Stomach (tissue), 19 donors: ENCODE measurements at places on chromosomes 6 and 20. TPM values are rescaled to one million over a fixed set of nuclear protein-coding genes. Genes with fewer than 3 reads are reported as not detected.
A peak's percentile ranks its signal among the peaks of the same experiment; 100 is the strongest.

DNA sequence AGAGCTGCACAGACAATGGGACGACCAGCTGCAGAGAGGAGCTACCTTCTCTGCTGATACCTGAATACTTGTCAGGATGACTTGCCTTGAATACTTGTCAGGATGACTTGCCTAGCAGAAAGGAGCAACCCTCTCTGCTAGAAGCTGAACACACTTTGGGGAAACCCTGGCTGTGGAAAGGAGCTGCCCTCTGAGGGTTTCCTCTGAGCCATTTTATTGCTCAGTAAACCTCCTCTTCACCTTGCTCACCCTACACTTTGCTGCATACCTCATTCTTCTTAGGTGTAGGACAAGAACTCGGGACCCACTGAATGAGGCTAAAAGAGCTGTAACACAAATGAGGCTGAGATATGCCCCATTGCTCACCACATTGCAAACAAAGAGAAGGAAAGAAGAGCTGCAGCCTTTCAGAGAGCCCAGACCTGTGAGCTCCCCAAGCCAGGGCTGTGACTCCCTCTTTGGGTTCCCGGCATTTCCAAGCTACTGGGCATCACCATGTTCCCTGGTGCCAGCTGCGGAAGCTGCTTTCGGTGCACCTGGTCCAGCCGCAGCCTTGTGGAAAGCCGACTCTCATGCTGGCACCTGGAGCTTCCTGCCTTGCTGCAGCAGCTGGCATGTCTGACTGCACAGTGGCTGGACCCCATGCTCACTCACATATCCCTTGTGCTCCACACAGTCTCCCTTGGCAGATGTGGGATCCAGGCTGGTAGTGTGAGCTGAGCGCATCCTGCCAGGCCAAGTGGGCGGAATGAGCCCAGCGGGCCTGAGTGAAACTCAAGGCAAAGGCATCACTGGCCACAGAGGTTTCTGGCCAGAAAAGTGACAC, 106.7 kb upstream of the AHI1 start:
- H3K4me1 ChIP-seq, result no peaks in the 10 kb centered on the region
- H3K4me3 ChIP-seq, result no peak overlapping the region
- no peaks in the 10 kb centered on the region for H3K27me3 ChIP-seq
- H3K36me3 ChIP-seq, result no peaks in the 10 kb centered on the region

GRCh38 chr6:22828179-22829062, 259.1 kb downstream of the HDGFL1 start:
- H3K27me3 ChIP-seq, result no peaks in the 10 kb centered on the region
- DNase-seq, result no peak
- peaks cover 17% of the 10 kb centered on the region for H3K4me1 ChIP-seq
- H3K36me3 ChIP-seq, result no peaks in the 10 kb centered on the region
- peak overlapping the region; percentile 3 for H3K4me3 ChIP-seq

DNA sequence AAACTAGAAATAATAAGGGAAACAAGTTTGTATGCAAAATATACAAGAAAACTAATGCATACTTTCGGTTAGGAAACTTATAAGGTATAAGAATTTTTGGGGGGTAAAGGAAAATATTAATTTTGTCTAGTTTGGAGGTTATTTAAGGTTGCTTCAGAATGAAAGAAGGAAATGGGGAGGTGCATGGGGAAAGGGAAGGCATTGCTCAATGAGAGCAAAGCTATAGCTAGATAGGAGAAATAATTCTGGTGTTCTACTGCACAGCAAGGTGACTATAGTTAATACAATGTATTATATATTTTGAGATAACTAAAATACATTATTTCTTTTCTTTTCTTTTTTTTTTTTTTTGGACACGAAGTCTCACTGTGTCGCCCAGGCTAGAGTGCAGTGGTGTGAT, 5.4 kb upstream of the MYMX start:
- H3K36me3 ChIP-seq, result no peaks in the 10 kb centered on the region
- H3K27ac ChIP-seq, result no peak overlapping the region
- no peak overlapping the region for H3K4me3 ChIP-seq

DNA sequence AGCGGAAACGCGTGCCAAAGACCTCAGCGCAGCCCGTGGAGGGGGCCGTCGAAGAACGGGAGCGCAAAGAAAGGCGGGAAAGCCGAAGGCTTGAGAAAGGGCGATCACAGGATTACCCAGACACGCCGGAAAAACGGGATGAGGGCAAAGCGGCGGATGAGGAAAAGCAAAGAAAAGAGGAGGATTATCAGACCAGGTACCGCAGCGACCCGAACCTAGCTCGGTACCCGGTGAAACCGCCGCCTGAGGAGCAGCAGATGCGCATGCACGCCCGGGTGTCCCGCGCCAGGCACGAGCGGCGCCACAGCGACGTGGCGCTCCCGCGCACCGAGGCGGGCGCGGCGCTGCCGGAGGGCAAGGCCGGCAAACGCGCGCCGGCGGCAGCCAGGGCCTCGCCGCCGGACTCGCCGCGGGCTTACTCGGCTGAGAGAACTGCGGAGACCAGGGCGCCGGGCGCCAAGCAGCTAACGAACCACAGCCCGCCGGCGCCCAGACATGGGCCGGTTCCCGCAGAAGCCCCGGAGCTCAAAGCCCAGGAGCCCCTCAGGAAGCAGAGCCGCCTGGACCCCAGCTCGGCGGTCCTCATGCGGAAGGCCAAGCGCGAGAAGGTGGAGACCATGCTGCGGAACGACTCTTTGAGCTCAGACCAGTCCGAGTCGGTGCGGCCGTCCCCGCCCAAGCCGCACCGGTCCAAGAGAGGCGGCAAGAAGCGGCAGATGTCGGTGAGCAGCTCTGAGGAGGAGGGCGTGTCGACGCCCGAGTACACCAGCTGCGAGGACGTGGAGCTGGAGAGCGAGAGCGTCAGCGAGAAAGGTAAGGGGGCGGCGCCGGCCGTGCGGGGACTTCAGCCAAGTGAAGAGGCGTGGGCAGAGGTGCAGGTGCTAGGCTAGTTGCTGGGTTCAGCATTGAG, 296.2 kb downstream of the RIMS1 start:
- H3K4me3 ChIP-seq, result peak overlapping the region; percentile 54
- H3K36me3 ChIP-seq, result no peaks in the 10 kb centered on the region
- peak; percentile 85 for DNase-seq
- peak overlapping the region; percentile 83 for H3K27ac ChIP-seq

DNA sequence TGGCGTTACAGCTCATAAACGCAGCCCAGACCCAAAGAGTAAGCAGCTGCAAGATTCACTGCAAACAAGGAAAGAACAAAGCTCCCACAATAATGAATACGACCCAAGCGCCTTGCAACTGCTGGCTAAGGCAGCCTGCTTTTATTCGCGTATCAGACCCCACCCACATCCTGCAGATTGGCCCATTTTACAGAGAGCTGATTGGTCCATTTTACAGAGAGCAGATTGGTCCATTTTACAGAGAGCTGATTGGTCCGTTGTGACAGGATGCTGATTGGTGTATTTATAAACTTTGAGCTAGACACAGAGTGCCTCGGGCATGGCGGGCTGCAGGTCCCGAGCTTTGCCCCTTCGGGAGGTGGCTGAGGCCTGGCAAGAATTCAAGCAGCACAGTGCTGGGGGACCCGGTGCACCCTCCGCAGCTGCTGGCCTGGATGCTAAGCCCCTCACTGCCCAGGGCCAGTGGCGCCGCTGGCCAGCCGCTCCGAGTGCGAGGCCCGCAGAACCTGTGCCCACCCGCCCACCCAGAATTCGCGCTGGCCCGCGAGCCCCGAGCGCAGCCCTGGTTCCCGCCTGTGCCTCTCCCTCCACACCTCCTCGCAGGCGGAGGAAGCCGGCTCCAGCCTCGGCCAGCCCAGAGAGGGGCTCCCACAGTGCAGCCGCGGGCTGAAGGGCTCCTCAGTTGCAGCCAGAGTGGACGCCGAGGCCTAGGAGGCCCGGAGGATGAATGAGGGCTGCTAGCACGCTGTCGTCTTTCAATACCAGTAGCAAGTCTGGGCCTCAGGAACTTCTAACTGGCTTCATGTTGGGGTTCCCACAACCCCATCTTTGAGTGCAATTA, 11.2 kb upstream of the RPS10 start:
- no peak for DNase-seq
- H3K27ac ChIP-seq, result no peak overlapping the region
- no peaks in the 10 kb centered on the region for H3K36me3 ChIP-seq

GRCh38 chr6:77341058-77341986, 122.0 kb downstream of the HTR1B start:
- no peak overlapping the region for H3K27ac ChIP-seq
- H3K27me3 ChIP-seq, result no peaks in the 10 kb centered on the region
- H3K4me3 ChIP-seq, result no peak overlapping the region

GRCh38 chr6:39769012-39769411, 23.2 kb upstream of the DAAM2 start:
- H3K27me3 ChIP-seq, result no peaks in the 10 kb centered on the region
- no peaks in the 10 kb centered on the region for H3K36me3 ChIP-seq
- no peak overlapping the region for H3K27ac ChIP-seq
- no peaks in the 10 kb centered on the region for H3K4me1 ChIP-seq

- DNase-seq, result no peak
- H3K36me3 ChIP-seq, result no peaks in the 10 kb centered on the region
- H3K27ac ChIP-seq, result no peak overlapping the region
Measured at GRCh38 chr6:115071962-115072361, 729.1 kb upstream of the HS3ST5 start.

DNA sequence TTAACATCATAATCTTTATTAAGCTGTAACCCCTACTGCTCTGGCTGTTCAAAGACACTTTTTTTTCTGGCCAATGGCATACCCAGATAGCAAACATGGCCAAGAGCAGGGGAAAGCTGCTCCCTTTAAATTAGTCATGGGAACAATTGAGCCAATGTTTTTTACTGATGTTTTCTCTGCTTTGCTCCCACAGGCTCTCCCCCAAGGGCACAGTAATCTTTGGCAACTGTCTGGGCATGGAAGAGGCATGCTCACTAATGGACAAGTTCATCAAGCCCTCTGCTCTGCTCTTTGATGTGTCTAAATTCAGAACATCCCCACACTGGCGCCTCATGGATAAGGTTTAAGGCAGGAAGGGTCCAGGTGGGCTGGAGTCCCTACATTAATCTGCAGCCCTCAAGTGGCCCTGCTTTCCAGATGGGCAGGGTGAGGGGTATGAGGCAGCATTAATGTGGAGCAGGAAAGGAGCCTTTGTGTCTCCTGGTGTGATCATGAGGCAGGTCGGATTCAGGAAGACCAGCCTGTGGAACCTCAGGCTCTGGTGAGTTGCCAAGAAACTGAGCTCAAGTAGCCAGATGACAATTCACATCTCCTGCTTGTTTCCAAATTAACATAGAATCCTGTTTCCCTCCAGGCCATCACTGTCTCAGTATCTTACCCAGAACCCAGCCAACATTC, 227.0 kb upstream of the CST7 start:
- no peaks in the 10 kb centered on the region for H3K4me1 ChIP-seq
- DNase-seq, result no peak
- H3K27ac ChIP-seq, result no peak overlapping the region

GRCh38 chr6:33201935-33202334, 1.3 kb downstream of the SLC39A7 start:
- peaks cover 60% of the 10 kb centered on the region for H3K4me1 ChIP-seq
- peaks cover 32% of the 10 kb centered on the region for H3K36me3 ChIP-seq
- H3K27ac ChIP-seq, result no peak overlapping the region
- DNase-seq, result no peak
- H3K27me3 ChIP-seq, result no peaks in the 10 kb centered on the region

DDX43 gene
- polyA plus RNA-seq, result 0.62 TPM
